Mesenchymal stem cell (in vitro differentiated cells and primary cell): ENCODE measurements at places on chromosomes 7 and 10.

DNA sequence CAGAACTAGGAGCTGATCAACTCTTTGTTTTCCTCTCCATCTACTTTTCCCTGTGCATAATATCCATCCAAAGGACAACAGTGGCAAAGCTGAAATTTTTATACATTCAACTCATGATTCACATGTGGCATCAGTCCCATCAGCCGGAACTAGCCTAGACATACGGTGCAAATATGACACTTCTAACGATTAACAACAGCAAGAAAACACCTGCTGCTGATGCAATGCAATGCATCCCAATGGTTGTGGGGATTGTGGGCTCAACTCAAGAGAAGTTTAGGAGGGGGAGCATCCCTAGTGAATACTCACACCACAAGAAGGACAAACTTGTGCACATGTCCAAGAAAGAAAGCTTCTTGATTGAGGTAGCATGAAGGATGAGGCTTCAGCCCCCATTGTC lies 20.5 kb upstream of the STK17A start:
- no peak overlapping the region for H3K27ac ChIP-seq
- no peak overlapping the region for H3K4me3 ChIP-seq
- H3K4me1 ChIP-seq: no peaks in the 10 kb centered on the region

DNA sequence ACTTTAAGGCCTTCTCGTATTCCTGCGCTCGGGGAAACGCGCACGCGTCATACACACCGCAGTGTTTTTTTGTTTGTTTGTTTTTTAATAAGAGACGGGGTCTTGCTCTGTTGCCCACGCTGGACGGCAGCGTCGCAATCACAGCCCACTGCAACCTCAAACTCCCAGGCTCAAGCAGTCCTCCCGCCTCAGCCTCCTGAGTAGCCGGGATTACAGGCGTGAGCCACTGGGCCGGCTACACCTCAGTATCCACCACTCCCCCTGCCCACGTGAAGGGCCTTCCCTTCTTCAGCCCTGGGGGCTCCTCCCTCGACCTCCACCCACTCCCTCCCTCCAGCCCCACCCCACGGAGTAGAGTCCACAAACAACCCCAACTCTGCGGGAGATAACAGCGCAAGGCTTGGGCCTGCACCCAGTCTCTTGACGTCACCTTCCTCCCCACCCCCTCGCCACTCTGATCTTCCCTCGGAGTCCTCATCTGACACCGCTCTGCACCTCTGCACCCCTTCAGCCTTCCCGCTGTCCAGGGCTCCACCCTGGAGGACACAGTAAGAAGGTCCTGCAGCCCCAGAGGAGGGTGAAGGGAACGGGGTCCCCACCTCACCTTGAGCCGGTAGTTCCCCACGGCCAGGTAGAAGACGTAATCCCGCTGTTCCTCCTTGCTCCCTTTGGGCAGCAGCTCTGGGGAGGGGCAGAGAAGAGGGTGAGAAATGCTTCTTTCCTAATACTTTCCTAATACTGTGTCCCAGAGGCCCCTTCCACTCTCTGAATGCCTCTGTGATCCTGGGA lies 2.8 kb upstream of the CLDN15 start:
- no peak overlapping the region for H3K27ac ChIP-seq
- peaks cover 37% of the 10 kb centered on the region for H3K4me1 ChIP-seq
- no peak for DNase-seq
- no peaks in the 10 kb centered on the region for H3K27me3 ChIP-seq
- peaks cover 66% of the 10 kb centered on the region for H3K36me3 ChIP-seq

GRCh38 chr7:74344132-74344496 lies 54.9 kb downstream of the CLIP2 start:
- no peak overlapping the region for H3K4me3 ChIP-seq
- no peaks in the 10 kb centered on the region for H3K27me3 ChIP-seq
- no peak overlapping the region for H3K27ac ChIP-seq
- H3K36me3 ChIP-seq: peaks cover 26% of the 10 kb centered on the region

DNA sequence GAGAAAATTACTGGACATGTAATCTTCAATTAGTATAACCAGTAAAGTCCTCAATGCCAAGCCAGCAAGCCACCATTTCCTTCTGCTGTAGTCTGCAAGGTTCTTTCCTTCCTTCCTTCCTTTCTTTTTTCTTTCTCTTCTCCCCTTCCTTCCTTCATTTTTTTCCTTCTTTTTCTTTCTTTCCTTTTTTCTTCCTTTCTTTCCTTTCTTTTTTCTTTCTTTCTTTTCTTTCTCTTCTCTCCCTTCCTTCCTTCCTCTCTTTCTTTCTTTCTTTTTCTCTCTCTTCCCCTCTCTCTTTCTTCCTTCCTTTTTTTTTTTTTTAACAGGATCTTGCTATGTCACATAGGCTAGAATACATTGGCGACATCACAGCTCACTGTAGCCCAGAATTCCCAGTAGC lies 369.8 kb downstream of the SEMA3D start:
- no peaks in the 10 kb centered on the region for H3K4me1 ChIP-seq
- H3K36me3 ChIP-seq: no peaks in the 10 kb centered on the region
- no peaks in the 10 kb centered on the region for H3K27me3 ChIP-seq
- H3K4me3 ChIP-seq: no peak overlapping the region
- DNase-seq: no peak

- no peak for DNase-seq
- no peak overlapping the region for H3K27ac ChIP-seq
- H3K4me1 ChIP-seq: no peaks in the 10 kb centered on the region
- H3K4me3 ChIP-seq: no peak overlapping the region
Measured at GRCh38 chr7:88201305-88201704, 18.5 kb downstream of the SRI start.

GRCh38 chr10:69449841-69450240 lies 1.4 kb upstream of the TSPAN15 start:
- H3K27me3 ChIP-seq: peaks cover 27% of the 10 kb centered on the region
- H3K4me3 ChIP-seq: no peak overlapping the region

DNA sequence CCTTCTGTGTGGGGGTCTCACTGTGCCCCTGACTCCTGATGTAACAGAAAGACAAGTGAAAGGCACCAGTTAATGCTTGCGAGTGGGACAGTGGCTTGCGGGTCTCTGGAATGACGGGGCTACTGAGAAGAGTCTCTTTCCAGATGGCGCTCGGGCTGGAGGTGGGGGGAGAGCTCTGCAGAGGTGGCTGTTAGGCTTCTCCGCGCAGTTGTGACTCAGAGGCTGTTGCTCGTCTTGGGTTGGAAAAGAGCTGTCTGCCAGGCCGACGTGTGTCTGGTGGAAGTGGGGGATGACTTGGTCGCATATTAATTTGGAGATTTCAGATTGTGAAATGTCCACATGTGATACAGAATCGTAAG lies 27.9 kb upstream of the SH2B2 start:
- H3K27ac ChIP-seq: no peak overlapping the region
- no peaks in the 10 kb centered on the region for H3K27me3 ChIP-seq
- no peak overlapping the region for H3K4me3 ChIP-seq

DNA sequence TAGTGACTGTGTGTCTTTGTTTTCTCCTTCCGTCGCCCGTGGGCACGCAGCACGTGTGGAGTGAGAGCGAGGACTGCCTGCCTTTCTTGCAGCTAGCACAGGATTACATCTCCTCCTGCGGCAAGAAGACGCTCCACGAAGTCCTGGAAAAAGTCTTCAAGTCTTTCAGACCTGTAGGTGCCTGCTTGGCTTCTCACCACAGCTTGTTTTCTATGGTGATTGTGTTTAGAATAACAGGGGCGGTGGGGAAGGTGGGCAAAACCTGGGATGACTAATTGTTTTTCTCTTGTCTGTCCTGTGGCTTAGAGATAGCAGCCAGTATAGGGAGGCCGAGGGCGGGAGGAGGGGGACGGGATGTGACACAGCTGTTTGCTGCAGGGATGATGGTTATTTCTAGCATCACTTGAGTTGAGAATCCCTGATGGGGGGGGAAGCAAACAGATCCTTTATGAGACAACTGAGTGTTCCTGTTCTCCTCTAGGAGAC lies 11.4 kb downstream of the MTURN start:
- H3K27ac ChIP-seq: no peak overlapping the region
- peak; percentile 25 for DNase-seq
- no peak overlapping the region for H3K4me3 ChIP-seq
- peaks cover 3% of the 10 kb centered on the region for H3K36me3 ChIP-seq
- no peaks in the 10 kb centered on the region for H3K27me3 ChIP-seq

DNA sequence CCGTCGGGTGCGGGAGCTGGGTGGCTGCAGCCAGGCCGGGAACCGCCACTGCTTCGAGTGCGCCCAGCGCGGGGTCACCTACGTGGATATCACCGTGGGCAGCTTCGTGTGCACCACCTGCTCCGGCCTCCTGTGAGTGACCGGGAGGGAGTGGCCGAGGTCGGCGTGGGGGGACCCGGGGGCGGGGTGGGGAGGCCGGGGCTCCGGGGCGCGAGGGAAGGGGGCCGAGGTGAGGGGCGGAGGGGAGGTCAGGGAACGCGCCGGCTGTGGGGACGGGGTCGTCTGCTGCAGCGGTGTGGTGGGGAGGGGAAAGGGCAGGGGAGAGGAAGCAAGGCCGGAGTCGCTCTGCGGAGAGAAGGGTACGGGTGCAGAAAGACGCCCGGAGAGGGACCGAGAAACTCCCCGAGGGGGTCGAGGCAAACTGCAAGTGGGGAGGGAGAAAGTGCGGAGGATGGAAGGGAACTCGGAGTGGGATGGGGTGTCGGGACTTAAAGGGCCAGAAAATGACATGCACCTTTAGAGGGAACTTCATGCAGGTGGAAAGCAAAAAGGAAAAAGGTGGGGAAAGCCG lies 518 bp downstream of the AGFG2 start:
- H3K36me3 ChIP-seq: no peaks in the 10 kb centered on the region
- H3K27ac ChIP-seq: no peak overlapping the region
- peak overlapping the region; percentile 75 for H3K4me3 ChIP-seq

GRCh38 chr10:80544316-80544953 lies 6.7 kb downstream of the SH2D4B start:
- H3K4me3 ChIP-seq: no peak overlapping the region
- DNase-seq: no peak
- H3K27me3 ChIP-seq: peaks cover 4% of the 10 kb centered on the region
- no peaks in the 10 kb centered on the region for H3K36me3 ChIP-seq
- H3K27ac ChIP-seq: no peak overlapping the region

DNA sequence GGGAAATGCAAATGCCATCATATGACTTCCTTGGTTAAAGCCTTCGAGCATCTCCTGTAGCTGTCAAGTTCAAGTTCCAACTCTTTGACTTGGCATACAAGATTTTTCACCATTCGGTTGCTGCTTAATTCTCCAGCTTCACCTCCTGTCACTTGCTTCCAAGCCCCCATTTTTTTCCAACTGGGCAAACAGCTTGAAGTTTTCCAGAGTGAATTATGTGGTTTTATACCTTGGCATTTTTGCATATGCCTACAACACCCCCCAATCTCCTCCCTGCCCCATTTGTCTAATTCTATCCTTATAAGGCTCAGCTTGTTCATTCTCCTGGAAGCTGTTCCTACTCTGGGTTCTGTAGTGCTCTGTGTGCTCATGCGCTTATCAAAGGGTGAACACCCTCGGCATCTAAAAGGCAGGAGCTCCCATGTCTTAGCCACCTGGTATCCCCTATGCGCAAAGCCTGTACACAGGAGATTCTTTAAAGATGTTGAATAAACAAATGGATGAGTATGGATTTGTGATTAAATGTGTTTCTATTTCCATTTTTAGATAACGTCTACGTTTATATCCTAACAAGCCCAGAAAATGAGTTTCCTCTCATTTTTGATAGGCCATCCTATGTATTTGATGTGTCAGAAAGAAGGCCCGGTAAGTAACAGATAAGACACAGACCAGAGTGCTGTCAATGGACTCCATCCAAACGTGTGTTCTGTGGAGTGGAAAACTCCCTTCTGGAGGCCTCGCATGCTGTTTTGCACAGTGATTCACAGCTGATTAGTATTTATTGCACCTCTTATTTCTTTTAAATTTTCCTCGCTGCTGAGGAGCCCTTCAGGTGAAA lies 52.5 kb downstream of the CDHR3 start:
- no peaks in the 10 kb centered on the region for H3K36me3 ChIP-seq
- DNase-seq: no peak
- no peaks in the 10 kb centered on the region for H3K27me3 ChIP-seq
- peaks cover 15% of the 10 kb centered on the region for H3K4me1 ChIP-seq

DNA sequence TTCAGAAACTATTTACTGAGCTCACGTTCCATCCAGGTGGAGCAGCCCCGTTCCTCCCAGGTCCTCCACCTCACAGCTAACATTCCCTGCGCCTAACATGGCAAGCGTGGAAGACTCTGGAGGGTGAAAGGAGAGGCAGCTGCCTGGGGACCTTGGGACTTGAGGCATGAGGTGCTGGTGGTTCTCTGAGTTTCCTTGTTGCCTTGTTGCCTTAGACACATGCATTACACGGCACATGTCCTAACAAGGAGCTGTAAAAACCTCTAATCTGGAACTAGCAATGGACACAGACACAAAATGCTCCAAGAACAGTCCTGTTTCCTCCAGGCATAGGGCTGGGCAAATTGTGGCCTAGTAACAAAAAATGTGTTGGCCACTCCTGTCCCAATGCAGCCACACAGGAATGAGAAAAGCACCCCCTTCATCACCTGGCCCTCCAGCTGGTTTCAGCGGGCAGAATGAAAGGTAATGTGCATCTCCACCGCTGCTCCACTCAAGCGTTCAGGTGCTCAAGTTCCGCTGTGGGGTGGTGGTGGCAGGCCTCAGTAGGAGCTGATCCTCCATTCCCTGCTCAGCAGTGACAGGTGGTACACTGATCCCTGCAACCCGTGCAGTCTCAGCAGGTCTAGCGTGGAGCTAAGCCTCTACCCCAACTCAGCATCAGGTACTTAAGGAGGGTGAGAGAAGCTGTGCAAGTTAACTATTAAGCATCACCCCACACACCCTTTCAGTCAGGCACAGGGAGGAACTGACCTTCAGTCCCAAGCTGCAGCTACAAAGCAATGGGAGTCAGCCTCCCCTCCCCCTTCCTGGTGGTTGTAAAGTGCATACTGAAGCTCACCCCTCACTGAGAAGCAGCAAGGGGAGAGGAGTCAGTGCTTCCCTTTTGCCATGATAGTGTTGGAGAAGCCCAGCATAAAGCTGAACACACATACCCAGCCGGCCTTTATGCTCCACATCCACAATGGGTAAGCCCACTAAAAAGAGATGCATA lies 382.8 kb downstream of the SDK1 start:
- H3K27ac ChIP-seq: no peak overlapping the region
- no peak overlapping the region for H3K4me3 ChIP-seq
- peaks cover 6% of the 10 kb centered on the region for H3K4me1 ChIP-seq
- no peaks in the 10 kb centered on the region for H3K36me3 ChIP-seq

DNA sequence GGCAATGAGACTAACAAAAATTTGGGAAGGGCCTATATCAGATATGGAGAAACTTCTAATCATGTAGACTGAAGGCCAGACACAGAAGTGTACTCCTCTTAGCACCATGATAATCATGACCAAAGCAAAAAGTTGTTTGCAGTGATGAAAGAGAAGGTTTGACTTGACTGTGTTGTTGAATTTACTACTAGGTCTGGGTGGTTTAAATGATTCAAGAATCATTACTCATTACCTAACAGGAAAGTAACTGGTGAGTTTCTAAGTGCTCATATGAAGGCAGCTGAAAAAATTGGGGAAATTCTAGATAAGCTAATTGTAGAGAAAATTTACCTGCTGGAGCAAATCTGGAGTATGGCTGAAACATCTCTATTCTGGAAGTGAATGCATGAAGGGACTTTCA lies 451.5 kb upstream of the SORCS1 start:
- H3K4me3 ChIP-seq: no peak overlapping the region
- H3K4me1 ChIP-seq: no peaks in the 10 kb centered on the region
- no peaks in the 10 kb centered on the region for H3K27me3 ChIP-seq
- H3K27ac ChIP-seq: no peak overlapping the region
- DNase-seq: peak; percentile 28
